Activated CD8-positive, alpha-beta T cell treated with anti-CD3 and anti-CD28 coated beads for 36 hours (primary cell): ENCODE measurements at places on chromosomes 5 and 9. TPM values are rescaled to one million over a fixed set of nuclear protein-coding genes. Genes with fewer than 3 reads are reported as not detected.

The SEMA6A gene
- not detected for total RNA-seq

The SOX30 gene
- 0.11 TPM for total RNA-seq

The GAS1 gene
- total RNA-seq, result 0.11 TPM

The ELAVL2 gene
- total RNA-seq, result not detected

The SLC30A5 gene
- 33.0 TPM for total RNA-seq

The PCDHA12 gene
- total RNA-seq, result not detected
